ENCODE measurements at places on chromosomes 13 and 19. TPM values are rescaled to one million over a fixed set of nuclear protein-coding genes. Genes with fewer than 3 reads are reported as not detected.

DNA sequence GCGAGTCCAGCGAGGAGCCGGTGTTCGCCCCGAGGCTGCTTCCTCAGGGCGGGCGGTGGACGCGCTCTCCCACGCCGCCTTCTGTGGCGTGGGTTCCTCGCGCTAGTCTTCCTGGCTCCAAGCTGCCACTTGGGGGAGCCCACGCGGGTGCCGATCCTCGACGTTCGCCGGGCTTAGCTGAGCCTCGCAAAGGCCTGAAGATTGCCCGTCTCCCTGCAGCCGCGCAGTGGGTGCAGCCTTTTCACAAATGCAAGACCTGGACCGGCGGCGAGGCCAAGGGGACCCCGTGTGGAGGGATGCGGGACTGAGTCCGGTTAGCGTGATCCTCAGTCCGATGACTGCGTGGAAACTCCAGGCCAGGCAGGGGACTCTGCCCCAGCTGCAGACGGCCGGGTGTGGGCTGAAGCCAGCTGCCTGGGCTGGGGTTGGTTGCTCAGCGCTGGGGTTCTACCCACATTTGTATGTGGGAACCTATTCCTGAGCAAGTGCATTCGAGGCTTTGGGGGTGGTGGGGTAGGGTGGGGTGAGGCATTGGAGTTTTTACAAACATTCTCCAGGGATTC is 16.6 kb upstream of the LRP3 start:
- H3K27me3 ChIP-seq: no peaks in the 10 kb centered on the region
- H3K4me3 ChIP-seq: peak overlapping the region; percentile 46
- DNase-seq: no peak
- H3K4me1 ChIP-seq: peaks cover 9% of the 10 kb centered on the region

GRCh38 chr13:23018143-23018542 is 162.6 kb upstream of the SGCG start:
- no peak for DNase-seq
- H3K27ac ChIP-seq: no peak overlapping the region
- H3K4me1 ChIP-seq: no peaks in the 10 kb centered on the region
- H3K36me3 ChIP-seq: no peaks in the 10 kb centered on the region

- no peaks in the 10 kb centered on the region for H3K27me3 ChIP-seq
- no peaks in the 10 kb centered on the region for H3K36me3 ChIP-seq
- H3K27ac ChIP-seq: no peak overlapping the region
- DNase-seq: no peak
Measured at GRCh38 chr13:50309882-50310594, 294.8 kb downstream of the KCNRG start.

GRCh38 chr19:10104665-10105508 is 1.3 kb upstream of the PPAN start:
- H3K27ac ChIP-seq: peak overlapping the region; percentile 15
- no peak overlapping the region for H3K4me3 ChIP-seq
- DNase-seq: no peak
- H3K27me3 ChIP-seq: no peaks in the 10 kb centered on the region
- peaks cover 5% of the 10 kb centered on the region for H3K4me1 ChIP-seq
- H3K36me3 ChIP-seq: peaks cover 16% of the 10 kb centered on the region

GRCh38 chr13:113621046-113621445 is 36.5 kb downstream of the TFDP1 start:
- no peak overlapping the region for H3K27ac ChIP-seq
- peaks cover 12% of the 10 kb centered on the region for H3K4me1 ChIP-seq
- no peaks in the 10 kb centered on the region for H3K27me3 ChIP-seq
- no peak overlapping the region for H3K4me3 ChIP-seq
- H3K36me3 ChIP-seq: peaks cover 5% of the 10 kb centered on the region
- no peak for DNase-seq

- H3K27me3 ChIP-seq: no peaks in the 10 kb centered on the region
- no peak overlapping the region for H3K27ac ChIP-seq
- no peaks in the 10 kb centered on the region for H3K4me1 ChIP-seq
- DNase-seq: peak; percentile 45
- no peak overlapping the region for H3K4me3 ChIP-seq
Measured at GRCh38 chr13:113647351-113648215, 10.4 kb downstream of the ATP4B start.

- no peaks in the 10 kb centered on the region for H3K36me3 ChIP-seq
- H3K27me3 ChIP-seq: no peaks in the 10 kb centered on the region
- DNase-seq: no peak
Measured at GRCh38 chr13:65301506-65301905, 1928.6 kb downstream of the PCDH9 start.

DNA sequence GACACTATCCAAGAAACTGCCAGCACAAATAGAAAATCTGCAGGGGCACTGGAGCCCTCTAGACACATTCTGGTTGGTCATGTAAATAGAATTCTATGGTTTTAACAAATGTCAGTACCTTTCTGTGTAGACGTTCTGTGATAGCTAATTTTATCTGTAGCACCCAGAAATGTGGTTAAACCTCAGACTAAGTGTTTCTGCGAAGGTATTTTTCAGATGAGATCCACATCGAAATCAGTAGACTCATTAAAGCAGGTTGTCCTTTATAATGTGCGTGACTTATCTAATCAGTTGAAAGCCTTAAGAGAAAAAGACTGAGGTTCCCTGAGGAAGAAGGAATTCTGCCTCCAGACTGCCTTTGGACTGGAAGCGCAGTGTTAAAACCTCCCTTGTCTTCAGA is 922.9 kb downstream of the EFNB2 start:
- no peak overlapping the region for H3K4me3 ChIP-seq
- no peaks in the 10 kb centered on the region for H3K36me3 ChIP-seq
- no peak for DNase-seq
- no peak overlapping the region for H3K27ac ChIP-seq

DNA sequence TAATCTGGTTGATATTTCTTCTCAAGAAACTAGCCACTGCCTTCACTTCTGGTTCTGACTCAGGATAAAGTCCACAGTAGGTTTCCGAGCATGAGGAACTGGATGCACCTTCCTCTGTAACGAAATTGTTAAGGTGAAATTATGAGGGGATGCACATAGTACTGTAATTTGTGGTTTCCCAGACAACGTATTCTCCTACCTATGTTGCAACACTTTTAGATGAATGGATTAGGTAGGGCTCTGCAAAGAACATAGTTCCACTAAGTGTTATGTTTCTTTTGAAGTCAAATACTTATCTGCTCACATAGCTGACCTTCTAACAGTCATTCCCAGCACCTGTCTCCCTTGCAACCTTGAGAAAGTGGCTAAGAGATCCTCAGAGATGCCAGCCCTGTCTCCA is 5.7 kb upstream of the ZC3H13 start:
- no peaks in the 10 kb centered on the region for H3K36me3 ChIP-seq
- no peak overlapping the region for H3K27ac ChIP-seq

DNA sequence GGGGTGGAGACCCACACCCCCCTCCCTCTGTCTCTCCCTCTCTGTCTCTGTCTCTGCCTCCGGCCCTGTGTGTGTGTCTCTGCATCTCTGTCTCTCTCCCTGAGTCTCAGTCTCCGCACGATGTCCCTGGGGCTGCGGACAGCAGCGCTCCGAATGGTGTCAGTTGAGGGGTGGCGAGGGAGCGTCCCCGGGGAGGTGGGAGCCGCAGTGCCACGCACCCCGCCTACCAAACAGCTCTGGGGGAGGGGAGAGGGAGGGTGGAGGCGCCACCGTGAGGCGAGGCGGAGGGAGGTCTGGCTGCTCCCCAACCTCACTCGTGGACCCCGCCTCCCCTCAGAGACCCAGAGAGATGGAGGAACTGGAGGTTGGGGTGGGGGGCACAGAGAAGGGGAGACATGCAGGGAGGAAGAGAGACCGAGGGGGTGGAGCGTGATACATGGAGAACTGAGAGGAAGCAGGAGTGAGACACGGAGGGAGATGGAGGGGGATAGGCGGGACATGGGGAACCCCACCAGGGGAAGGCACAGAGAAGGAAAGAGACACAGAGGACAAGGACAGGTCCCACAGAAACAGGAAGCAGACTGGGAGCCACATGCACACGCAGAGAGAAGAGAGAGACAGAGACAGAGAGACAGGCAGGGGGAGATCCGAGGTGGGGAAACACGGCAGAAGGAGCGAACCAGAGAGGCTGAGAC is 7.2 kb downstream of the ERFL start:
- no peak for DNase-seq
- H3K4me3 ChIP-seq: no peak overlapping the region
- peaks cover 98% of the 10 kb centered on the region for H3K27me3 ChIP-seq

GRCh38 chr19:42281827-42282762 is 13.0 kb downstream of the CIC start:
- H3K36me3 ChIP-seq: peaks cover under 1% of the 10 kb centered on the region
- no peak for DNase-seq
- peak overlapping the region; percentile 91 for H3K4me3 ChIP-seq
- H3K4me1 ChIP-seq: peaks cover 52% of the 10 kb centered on the region

DNA sequence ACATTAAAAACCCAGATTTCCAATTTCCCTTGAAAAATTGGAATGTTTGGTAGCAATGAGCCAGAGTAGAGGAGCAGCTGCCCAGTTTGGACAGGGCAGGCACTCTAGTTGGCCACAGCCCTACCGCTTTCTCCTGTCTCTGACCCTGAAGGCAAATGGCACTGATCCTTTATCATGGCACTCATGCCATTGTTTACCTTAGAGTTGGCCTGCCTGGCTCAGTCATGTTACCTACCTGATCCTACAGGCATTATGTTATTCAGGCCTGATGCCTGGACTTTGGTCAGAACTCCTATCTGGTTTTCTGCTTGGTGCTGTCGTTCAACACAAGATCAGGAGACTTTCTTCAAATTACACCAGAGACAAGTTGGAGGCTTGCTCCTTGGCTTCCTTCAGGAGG is 24.9 kb upstream of the TDRD3 start:
- no peaks in the 10 kb centered on the region for H3K27me3 ChIP-seq
- H3K27ac ChIP-seq: no peak overlapping the region
- H3K4me3 ChIP-seq: no peak overlapping the region
- H3K36me3 ChIP-seq: no peaks in the 10 kb centered on the region
- H3K4me1 ChIP-seq: no peaks in the 10 kb centered on the region
- no peak for DNase-seq

- H3K4me3 ChIP-seq: no peak overlapping the region
- no peaks in the 10 kb centered on the region for H3K36me3 ChIP-seq
- no peak overlapping the region for H3K27ac ChIP-seq
- DNase-seq: no peak
Measured at GRCh38 chr13:112014857-112015256, 52.1 kb upstream of the SOX1 start.

DNA sequence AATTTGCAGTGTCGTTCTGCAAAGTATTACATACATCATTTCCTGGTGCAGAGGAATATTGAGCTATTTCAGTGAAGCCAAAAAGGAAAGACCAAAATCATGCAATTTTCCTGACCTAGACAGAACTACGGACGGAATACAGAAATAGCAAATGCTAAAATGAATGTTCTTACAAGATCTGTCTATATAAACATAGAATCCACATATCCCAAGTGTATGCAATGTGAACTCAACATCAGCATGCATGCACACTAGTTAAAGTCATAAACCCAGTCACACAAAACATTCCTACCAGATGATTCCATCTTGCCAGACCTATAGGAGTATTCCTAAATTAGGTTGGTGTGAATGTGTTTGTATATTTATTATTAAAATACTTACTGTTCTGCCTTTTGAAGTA is 383.7 kb upstream of the ZNF507 start:
- no peak overlapping the region for H3K27ac ChIP-seq
- no peaks in the 10 kb centered on the region for H3K27me3 ChIP-seq
- H3K36me3 ChIP-seq: no peaks in the 10 kb centered on the region
- H3K4me1 ChIP-seq: no peaks in the 10 kb centered on the region
- no peak overlapping the region for H3K4me3 ChIP-seq
- DNase-seq: no peak

GRCh38 chr19:7869453-7869909 is 4.7 kb downstream of the PRR36 start:
- H3K4me1 ChIP-seq: peaks cover 6% of the 10 kb centered on the region
- DNase-seq: peak; percentile 40
- no peaks in the 10 kb centered on the region for H3K36me3 ChIP-seq
- peak overlapping the region; percentile 78 for H3K27ac ChIP-seq

- H3K36me3 ChIP-seq: no peaks in the 10 kb centered on the region
- DNase-seq: no peak
- H3K27me3 ChIP-seq: no peaks in the 10 kb centered on the region
- H3K4me3 ChIP-seq: no peak overlapping the region
Measured at GRCh38 chr13:113655346-113656002, 2.5 kb downstream of the ATP4B start.

Gene ZNF433
- total RNA-seq: 9.5 TPM

Gene CLC
- total RNA-seq: not detected

Gene RFPL4AL1
- total RNA-seq: not detected

Gene PDX1
- not detected for total RNA-seq

Gene ZNF835
- total RNA-seq: 0.98 TPM

Gene BEST2
- total RNA-seq: not detected

Gene CYP4F2
- not detected for total RNA-seq
